Fibroblast of lung (primary cell): ENCODE measurements at places on chromosomes 3 and 15.

- DNase-seq, result no peak
These were observed 108.8 kb downstream of the PLOD2 start for GRCh38 chr3:146052056-146052790.

DNA sequence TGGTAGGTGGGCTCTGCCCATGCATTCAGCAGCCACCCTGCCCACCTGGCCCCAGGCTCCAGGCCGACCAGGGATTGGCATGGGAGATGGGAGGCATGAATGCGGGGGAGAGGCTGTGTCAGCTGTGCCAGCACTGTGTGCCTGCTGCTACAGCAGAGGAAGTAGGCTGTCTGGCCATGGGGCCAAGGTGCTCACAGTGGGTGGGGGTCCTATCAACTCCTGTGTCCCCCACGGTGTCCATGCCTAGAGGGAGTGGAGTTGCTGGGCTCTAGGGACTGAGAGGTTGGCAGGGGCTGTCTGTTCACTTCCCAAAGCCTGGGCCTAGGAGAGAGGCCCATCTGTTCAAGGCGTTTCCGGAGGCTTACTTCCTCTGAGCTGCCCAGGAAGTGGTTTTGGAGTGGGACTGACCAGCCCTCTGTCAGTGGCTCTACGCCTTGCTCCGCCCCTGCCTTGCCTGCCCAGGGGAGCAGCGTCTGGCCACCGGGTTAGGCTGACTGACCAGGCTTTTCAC, 5.8 kb downstream of the PRKCD start:
- DNase-seq, result peak; percentile 74

GRCh38 chr3:111252779-111253178, 181.2 kb downstream of the NECTIN3 start:
- peak; percentile 45 for DNase-seq

GRCh38 chr3:31929826-31930502, 51.1 kb downstream of the OSBPL10 start:
- DNase-seq, result no peak

DNA sequence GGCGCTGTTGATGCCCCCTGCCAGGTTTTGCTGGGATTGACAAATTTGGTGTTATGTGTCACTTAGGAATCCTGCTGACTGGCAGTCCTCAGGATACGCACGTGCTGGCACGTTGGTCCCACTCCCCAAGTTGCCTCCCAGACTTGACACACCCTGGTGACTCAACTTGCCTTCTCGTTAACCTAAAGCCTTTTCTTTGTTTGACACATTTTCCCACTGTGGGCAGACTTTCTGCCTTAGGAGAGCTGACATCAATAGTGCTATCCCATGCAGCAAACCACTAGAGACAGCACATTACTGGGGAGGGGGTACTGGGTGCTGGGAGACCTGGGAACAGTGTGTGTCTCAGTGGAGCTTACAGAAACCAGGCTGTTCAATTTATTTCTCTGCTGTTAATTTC, 104.3 kb downstream of the OXNAD1 start:
- no peak for DNase-seq

- DNase-seq, result no peak
These were observed 21.5 kb downstream of the AGTR1 start for GRCh38 chr3:148718982-148719862.

DNA sequence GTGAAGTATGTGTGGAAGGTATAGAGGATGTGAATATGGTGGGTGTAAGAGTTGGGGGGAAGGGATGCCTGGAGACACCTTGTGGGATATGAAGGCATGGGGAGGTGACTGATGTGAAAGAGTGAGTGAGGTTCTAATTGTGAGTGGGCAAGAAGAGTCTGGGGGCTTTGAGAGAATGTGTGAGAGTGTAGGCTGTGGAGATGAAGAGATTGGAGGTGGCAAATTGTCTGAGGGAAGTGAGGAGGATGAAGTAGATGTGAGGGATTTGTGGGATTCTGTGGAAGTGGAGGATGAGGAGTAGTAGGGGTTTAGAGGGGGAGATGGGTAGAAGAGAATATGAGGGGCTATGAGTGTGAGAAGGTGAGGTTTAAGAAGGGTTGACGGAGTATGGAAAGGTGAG, 41.6 kb downstream of the ZIC4 start:
- DNase-seq, result no peak

- DNase-seq, result peak; percentile 93
These were observed 559.6 kb upstream of the MDFIC2 start for GRCh38 chr3:70871909-70872656.

GRCh38 chr3:139357899-139358298, 14.1 kb downstream of the MRPS22 start:
- DNase-seq, result no peak

GRCh38 chr3:189406148-189406547, 225.0 kb upstream of the TP63 start:
- no peak for DNase-seq

DNA sequence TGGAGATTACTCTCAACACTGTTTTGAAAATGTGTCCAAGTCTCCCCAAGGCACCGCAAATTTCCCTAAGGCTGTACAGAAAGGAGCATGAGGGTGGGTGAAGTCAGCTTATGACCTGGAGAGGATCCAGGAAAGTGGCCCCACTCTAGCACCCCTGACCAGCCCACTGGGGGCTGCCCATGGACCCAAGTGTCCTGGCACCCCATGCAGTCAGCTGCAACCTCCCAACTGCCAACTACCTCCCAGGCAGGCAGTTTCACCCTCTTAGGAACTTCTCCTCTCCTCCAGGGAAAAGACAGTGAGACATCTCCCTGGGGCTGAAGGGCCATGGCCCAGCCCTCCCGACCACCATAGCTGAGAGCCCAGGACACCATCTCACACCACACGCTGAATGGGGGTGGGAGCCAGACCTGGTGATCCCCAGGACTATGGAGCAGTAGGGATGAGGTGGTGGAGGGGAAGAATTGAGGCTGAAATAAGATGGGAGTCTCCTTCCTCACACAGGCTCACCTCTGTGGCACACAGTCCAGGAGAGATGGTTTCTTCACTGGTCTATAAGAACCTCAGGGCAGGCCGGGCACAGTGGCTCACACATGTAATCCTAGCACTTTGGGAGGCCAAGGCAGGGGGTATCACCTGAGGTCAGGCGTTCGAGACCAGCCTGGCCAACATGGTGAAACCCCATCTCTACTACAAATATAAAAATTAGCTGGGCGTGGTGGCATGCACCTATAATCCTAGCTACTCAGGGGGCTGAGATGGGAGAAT, 104.4 kb downstream of the DAPK2 start:
- no peak for DNase-seq

GRCh38 chr3:195038161-195038560, 232.8 kb downstream of the XXYLT1 start:
- DNase-seq, result no peak

DNA sequence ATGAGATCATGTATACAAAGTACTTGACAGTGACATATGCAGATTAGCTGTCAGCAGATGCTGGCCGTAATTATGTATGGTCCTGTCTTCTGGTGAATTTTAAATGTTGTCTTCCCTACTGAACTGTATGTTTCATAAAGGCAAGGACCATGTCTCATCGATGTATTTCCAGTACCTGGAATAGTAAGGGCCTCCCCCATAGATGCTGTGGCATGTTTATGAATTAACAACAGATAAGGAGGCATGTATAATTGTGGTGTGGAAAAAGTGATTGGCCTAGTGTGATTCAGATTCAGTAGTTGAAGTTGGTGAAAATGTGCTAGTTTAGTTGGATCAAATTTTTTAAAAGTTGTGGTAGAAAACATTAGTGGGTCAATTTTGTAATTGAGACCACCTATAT, 202.7 kb upstream of the SLC2A2 start:
- no peak for DNase-seq

- no peak for DNase-seq
These were observed 1721.7 kb downstream of the OTOL1 start for GRCh38 chr3:163218336-163218735.

DNA sequence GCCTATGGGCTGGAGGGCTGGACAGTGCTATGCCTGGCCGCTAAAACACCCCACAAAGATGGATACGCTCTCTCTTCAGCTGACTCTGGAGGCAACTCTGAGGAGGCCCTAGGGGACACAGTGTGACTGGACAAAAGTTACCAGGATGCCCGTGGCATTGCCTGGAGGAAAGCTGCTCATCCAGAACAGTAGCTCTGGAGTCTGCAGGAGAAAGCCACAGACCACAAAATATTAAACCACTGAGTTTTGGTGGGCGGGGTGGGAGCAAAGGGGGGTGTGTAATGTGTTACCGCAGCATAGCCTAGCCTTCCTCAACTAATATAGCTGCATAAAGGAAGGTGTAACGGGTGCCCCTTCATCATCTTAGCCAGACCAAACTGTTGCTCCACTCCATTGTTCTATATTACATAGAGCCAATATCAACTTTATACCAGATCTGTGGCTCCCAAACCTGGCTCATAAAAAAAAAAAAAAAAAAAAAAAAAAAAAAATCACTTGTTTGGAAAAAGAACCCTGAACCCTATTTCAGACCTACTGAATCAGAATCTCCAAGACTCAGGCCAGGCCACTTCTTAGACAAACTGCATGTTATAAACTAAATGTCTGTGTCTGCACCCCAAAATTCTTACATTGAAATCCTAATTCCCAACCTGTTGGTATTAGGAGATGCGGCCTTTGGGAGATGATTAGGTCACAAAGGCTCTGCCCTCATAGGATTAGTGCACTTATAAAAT, 132.6 kb downstream of the TNIK start:
- no peak for DNase-seq

DNA sequence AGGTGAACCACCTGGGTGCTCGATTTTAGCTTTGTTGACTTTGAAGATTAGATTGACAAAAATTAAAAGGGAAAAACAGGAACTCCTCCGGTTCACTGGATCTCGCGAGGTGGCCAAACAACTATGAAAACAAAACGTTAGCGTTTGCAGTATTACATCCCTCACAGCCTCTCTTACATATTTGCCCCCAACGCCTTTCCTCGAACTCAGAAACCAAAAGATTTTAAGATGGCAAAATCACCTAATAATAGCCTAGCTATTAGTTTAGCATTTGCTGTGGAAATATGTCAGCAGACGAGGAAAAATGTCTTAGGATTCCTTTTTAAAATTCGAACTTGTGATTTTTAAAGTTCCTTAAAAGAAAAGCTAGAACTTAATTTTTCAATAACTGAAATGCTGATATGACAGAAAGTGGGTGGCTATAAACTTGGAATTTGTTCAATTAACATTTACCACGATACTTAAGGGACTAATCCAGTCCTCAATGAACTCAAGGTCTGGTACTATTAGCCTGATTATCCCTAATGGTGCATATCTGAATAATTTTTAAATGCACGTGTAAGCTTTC, 491 bp upstream of the SENP7 start:
- DNase-seq, result no peak

- no peak for DNase-seq
These were observed 21.8 kb upstream of the SPATA12 start for GRCh38 chr3:57038466-57039164.

GRCh38 chr15:77989296-77990143, 88.0 kb downstream of the TBC1D2B start:
- DNase-seq, result no peak

- DNase-seq, result no peak
These were observed 28.8 kb upstream of the EPHB1 start for GRCh38 chr3:134766290-134766689.

- DNase-seq, result no peak
These were observed 93.5 kb upstream of the ALDH1A3 start for GRCh38 chr15:100786139-100786531.

DNA sequence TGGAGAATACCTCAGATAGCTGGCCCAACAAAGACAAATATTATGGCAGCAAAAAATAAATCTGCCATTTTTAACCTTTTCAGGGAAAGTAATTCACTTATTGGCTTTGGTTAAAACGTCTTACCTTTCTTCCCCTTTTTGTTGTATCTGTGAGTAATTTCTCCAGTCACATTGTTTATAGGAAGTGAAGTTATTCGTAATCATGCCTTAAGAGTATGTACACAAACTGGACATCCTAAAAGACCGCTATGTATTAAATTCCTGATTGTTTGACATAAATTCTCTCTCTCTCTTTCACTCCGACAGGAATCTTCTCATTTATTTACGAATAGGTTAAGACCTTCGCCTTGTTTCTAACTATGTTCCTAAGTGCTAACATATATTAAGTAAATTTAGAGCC, 474.0 kb downstream of the MECOM start:
- DNase-seq, result no peak
